ENCODE measurements at places on chromosomes 7 and 10. TPM values are rescaled to one million over a fixed set of nuclear protein-coding genes. Genes with fewer than 3 reads are reported as not detected.

DNA sequence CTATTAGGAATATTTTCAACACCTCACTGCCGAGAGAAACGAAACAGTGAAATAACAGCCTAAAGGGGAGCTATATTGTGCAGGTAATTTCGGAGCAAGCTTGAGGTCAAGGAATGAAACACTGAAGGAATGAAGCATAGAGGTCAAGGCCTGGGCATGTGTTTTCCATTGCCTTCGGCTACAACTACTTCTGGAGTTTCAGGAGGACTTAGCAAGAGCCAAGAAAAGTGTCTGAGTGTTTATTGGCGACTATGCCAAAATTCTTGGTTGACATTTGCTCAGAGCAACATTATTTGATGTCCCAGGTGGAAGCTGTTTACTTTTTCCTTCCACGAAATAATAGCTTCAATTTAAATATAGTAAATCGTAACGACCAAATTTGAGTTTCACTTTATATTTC, 89.6 kb upstream of the IFRD1 start:
- DNase-seq, result no peak

GRCh38 chr7:151109094-151110048, 23.1 kb downstream of the AGAP3 start:
- no peak for DNase-seq

- no peak for DNase-seq
Measured at GRCh38 chr10:45278860-45279498, 36.4 kb downstream of the OR13A1 start.

GRCh38 chr10:22222236-22223190, 4.7 kb upstream of the EBLN1 start:
- no peak for DNase-seq

GRCh38 chr7:125090596-125090995, 161.0 kb upstream of the POT1 start:
- no peak for DNase-seq

- no peak for DNase-seq
Measured at GRCh38 chr10:24685958-24686540, 37.6 kb downstream of the ARHGAP21 start.

DNA sequence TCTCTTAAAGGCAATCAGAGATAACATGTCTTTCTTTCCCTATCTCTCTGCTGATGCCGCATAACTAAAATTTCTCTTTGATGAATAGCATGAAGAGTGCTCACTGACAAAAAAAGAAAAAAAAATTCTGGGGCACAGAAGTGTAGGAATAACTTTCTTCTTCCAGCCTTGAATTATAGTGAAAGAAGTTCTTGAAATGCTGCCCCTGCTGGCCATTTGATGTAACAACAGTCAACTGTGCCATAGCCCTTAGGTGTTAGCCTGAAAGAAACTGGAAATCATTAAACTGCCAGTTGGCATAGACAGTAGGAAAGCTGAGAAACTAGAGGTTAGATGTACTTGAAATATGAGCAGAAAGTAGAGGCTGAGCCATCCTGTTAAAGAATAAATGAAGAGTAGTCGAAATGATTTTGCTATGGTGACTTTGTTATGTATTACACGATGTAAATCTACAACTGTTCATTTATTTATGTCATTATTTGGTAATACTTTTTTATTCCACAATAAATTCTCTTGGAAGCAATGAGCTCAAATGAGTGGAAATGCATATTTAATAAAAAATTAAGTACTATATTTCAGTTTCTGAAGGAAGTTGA, 48.3 kb upstream of the FAM171A1 start:
- no peak for DNase-seq

DNA sequence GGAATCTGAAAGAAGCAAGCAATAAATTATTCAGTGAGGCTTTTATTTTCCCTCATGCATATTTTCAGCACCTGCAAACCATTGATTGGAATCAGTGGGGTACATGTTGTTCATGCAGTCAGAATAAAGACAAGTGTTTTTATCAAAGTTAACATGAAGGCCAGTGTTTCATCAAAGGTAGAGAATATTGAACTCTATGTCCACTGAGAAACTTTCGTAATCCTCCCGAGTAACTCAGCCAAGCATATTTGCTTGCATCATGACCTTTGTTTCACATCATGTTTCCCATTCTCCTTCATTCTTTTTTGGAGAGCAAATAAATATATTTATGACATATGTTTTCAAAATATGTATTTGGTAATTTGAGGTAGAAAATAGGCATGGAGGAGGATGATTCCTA, 663.1 kb downstream of the SH2D4B start:
- no peak for DNase-seq

DNA sequence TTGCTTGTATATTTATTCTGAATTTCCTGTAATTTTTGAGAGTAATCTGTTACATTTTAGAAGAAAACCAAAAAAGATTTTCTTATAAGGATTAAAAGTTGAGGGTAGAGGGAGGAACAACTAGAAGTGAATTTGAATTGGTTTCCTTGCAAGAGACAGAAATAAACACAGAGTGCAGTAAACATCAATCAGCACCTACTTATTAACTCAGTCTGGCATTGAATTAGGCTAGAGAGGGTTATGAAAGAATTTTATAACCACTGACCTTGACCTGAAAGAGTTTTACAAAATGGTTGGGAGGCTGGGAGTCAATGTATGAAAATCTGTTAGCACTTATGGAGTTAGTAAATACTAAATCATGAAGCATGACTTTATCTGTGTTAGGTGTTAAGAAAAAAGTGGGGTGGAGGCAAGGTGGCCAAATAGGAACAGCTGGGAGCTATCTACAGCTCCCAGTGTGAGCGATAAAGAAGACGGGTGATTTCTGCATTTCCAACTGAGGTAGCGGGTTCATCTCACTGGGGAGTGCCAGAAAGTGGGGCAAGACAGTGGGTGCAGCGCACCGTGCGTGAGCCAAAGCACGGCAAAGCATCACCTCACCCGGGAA, 106.5 kb downstream of the PDE1C start:
- DNase-seq, result no peak

- DNase-seq, result no peak
Measured at GRCh38 chr10:79173582-79174262, 105.0 kb downstream of the ZMIZ1 start.

Gene TFR2
- polyA plus RNA-seq, result 16.9 TPM

Gene CYP26C1
- 0.06 TPM for polyA plus RNA-seq
